ENCODE measurements at places on chromosomes 4 and X.

DNA sequence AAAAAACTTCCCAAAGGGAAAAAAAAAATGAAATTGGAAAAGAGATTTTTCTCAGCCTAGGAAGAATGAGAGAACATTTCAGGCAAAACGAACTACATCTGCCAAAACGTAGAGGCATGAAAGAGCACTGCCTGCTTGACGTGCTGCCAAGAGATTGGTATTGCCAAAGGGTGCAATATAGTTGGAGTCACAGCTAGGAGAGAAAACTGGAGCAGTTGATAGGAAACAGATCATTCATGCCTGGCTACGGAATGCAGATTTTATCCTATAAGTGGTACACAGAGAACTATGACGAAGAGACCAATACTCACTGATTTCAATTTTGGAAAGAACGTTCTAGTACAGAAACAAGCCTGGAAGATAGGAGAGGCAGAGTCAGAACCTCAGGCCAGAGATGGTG is 68.4 kb upstream of the IQCM start:
- no peak for DNase-seq

GRCh38 chrX:140697618-140698017 is 11.9 kb upstream of the LINC00632 start:
- DNase-seq = no peak

GRCh38 chr4:3679851-3680311 is 86.3 kb upstream of the ADRA2C start:
- DNase-seq = no peak

DNA sequence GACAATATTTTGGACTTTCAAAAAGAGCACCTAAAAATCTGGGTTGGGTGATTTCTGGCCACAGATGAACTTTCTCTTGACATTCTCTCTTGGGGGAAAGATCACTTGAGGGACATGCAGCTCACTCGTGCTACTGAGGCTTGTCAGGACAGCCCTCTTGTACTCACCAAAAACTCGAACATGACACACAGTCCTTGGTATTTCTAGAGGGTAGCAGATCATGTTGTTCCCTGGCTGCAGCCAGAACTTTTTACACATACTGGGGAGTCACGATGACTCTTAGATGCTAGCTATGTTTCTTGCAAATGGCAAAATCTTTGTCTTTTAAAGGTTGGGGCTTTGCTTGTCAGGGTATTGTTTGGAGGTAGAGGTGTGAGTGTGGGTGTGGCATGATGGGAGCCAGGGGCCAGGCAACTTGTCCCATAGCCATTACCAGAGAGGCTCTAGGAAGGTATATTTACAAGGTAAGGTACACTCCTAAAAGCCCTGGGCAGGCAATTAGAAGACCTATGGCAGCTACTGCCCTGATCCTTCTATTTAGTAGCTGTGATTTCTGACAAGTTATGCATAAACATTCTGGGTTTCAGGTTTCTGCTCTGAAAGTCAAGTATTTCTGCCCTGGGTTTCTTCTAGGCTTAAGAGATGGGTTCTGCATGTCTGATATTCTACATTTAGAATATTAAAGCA is 241.7 kb upstream of the TLL1 start:
- no peak for DNase-seq

DNA sequence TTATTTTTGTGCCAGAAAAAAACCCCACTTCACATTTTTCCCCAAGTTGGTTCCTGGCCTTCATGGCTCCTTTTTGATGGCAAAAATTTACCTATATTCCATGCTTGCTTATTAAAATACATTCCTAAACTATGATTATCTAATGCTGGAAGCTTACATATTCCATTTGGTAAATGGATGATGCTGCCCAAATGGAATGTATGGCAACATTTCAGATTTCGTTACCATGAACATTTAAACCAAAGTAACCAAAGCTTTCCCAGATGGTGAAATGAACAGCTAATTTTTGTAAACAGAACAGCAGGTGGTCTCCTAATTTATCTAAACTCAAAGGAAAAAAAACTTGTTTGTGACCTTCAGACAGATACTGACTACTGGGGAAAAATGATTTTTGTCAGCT is 110.8 kb upstream of the TEX13A start:
- no peak for DNase-seq

DNA sequence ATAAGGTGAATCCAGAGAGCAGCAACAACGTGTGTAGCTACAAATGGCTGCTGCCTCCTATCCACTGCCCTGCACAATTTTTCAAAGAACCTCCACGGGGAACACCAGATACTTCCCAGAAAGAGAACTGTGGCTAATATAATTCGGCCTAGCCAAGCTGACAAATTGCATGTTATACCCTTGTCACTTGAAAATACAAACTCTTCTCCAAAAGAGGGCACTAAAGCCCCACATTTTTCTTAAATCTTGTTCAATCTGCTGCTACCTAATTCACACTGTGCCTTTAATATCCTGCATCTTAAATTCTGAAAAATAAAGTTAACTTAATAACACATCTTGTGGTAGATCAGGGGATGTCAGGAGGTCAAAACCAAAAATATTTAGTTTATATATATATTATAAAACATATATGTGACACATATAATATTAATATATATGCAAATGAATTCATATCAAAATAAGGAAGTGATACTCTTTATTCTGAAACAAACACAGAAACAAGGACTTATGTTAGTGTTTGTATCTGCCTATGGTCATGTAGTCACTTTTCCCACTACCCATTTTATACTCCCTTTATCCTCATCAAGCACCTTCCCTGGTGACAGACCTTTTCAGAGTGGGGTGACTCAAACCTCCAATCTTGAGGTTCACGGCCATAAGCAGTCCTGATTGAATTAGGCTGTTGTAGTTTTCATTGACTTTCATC is 24.1 kb downstream of the CT45A1 start:
- no peak for DNase-seq

DNA sequence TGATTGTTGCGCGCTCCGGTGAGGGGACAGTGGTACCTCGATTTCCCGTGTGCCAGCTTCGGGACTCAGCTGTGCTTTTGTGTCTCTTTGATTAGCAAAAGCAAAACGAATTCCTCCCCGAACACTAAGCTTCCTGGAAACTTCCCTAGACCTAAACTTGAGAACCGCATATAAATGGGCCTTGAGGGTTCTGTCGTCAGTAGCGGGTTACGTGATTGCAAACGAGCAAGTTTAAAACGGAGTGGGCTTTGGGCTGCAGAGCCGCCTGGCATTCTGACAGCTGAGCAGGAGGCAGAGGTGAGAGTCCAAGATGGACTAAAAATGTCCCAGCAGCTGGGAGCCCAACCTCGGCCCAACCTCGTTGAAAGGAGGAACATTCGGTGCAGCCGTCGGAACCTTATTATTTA is 1.2 kb upstream of the TAPT1 start:
- DNase-seq = no peak

DNA sequence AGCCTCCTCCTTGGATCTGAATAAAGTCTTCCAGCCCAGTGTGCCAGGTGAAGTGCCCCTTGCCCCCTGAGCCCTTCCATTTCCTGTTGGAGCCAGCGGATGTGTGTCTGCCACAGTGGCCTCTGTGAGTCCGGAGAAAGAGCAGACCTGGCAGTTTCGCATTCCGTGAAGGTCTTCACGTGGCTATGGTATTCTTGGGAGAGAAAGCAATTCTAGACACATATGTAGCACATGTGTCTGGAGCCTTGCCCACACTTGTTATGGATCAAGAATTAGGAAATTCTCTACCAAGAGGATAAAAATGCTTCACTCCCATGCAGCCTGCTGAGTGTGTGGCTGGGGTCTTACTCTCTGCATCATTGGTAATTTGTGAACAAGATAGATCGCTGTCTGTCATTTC is 130.9 kb downstream of the REPS2 start:
- DNase-seq = no peak

DNA sequence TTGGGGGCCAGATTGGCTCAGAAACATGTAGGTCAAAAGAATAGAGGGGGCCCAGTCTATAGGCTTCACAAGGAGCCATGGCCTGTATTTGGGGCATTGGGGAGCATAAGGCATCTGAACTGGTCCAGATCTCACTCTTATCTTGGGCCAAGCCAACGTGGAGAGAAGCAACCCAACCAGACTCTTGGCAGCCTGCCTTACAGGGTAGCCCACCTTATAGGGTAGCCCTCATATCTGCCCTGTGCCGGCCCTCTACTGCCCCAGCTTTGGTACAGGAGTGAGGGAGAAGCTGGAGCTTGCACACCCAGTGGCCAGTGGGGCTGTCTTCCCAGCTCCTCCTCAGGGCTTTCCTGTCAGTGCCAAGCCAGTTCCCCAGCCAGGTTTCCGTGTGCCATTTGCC is 142.2 kb downstream of the AMMECR1 start:
- no peak for DNase-seq

GRCh38 chr4:95979961-95980876 is 140.3 kb downstream of the PDHA2 start:
- DNase-seq = no peak

GRCh38 chrX:64885850-64886249 is 90.4 kb downstream of the ZC4H2 start:
- DNase-seq = no peak
